ENCODE measurements at places on chromosomes 2 and 18. TPM values are rescaled to one million over a fixed set of nuclear protein-coding genes. Genes with fewer than 3 reads are reported as not detected.

DNA sequence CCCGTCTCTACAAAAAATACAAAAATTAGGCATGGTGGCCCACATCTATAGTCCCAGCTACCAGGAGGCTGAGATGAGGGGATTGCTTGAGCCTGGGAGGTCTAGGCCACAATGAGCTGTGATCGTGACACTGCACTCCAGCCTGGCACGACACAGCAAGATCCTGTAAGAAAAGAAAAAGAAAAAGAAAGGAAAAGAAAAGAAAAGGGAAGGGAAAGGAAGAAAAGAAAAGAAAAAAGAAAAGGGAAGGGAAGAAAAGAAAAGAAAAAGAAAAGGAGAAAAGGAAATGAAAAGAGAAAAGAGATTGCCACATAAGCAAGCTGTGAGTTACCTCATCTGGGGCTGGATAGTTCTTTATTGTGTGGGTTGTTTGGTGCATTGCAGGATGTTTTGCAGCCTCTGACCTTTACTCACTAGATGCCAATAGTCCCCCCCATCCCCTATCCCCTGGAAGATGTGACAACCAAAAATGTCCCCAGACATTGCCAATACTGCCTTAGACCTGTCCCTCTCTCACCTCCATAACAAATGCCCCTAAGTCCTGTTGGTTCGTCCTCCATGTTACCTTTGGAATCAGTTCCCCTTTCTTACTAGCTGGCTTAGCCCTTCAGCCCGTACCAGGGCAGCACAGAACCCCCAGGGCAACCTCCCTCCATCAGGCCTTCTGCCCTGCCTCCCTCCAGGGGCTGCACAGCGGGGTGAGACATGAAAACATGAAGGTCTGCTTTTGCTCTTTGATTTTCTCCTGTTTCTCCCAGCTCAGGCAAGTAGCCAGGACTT, 8.9 kb downstream of the ASPRV1 start:
- DNase-seq: no peak

Gene SEPTIN2
- total RNA-seq: 95.9 TPM

DNA sequence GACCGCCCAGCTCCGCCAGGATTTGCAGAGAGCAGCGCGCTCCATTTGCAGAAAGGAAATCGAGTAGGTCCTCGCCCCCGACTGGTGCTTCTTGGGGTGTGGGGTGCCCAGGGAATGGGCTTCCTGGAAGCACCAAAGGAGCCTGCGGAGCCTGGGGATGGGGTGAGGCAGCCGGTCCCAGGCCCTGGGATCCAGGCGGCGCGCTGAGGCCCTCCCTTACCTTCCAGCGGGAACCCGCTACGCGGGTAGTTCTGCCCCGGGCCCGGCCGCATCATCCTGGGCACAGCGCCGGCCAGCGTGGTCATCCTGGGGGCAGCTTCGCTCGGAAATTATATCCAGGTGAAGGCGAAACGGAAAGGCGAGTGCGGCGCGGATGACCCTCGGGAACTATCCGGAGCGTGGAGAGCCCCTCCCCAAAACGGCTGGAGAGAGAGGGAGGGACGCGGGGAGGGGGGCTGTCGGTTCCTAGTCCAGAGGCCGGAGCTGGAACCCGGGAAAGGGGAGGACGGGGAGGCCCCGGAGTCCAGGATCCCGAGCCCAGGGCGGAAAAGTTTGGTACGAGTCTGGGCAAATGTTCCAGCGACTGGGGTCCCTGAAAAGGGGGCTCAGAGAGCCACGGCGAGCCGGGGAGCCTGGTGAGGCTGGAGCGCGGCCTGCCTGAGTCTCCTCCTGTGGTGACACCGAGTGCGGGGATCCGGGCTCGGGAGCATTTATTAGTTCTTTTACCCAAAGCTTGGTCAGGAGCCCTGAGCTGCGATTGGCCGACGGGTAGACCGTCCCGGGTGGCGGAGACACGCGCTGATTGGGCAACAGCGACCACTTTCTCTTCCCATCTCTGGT, at the start of gene PAX3:
TSS of gene PAX3 (minus strand) at position 688 of the 840 bp plus-strand sequence. CDS start at position 305, 383 bp downstream.
- DNase-seq: no peak

DNA sequence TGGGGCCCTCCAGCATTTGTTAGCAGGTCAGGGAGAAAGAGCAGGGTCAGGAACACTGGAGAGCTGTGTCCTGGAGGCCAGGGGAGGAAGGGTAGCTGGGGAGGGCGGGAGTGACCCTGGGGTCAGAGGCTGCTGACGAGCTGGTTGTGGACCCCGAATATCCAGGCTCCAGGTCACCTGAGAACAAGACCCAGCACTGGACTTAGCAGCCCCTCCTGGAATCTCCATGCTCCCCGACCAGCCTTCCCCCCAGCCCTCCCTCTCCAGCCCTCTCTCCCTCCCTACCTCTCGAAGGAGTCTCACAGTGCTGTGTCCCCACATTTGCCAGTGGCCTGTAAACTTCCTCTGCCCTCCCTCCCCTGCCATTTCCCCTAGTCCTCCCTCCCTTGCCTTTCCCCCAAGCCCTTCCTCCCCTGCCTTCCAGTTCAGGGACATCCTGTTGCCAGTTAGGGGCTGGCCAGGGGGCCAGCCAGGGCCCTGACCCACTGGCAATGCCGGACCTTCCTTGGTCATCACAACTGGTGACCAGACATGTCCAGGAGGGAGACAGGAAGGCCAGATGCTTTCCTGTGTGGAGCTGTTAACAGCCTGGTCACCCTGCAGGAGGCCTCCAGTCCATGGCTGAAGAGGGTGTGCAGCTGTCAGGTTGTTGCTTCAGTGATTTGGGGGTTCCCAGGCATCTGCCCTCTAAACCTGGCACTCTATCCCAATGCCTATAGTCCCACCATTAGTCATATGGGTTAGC, 50.0 kb upstream of the FAHD2A start:
- no peak for DNase-seq

Gene ACVR2A
- 10.1 TPM for total RNA-seq

Gene ERFE
- not detected for total RNA-seq

Gene HYCC2
- total RNA-seq: 12.6 TPM
